ENCODE measurements at places on chromosomes 7 and 10.

- DNase-seq = no peak
Measured at GRCh38 chr7:125122173-125122572, 192.5 kb upstream of the POT1 start.

GRCh38 chr7:73615886-73616285, 8.4 kb downstream of the MLXIPL start:
- no peak for DNase-seq

- peak; percentile 78 for DNase-seq
Measured at GRCh38 chr7:76364198-76364584, 5.4 kb upstream of the YWHAG start.

DNA sequence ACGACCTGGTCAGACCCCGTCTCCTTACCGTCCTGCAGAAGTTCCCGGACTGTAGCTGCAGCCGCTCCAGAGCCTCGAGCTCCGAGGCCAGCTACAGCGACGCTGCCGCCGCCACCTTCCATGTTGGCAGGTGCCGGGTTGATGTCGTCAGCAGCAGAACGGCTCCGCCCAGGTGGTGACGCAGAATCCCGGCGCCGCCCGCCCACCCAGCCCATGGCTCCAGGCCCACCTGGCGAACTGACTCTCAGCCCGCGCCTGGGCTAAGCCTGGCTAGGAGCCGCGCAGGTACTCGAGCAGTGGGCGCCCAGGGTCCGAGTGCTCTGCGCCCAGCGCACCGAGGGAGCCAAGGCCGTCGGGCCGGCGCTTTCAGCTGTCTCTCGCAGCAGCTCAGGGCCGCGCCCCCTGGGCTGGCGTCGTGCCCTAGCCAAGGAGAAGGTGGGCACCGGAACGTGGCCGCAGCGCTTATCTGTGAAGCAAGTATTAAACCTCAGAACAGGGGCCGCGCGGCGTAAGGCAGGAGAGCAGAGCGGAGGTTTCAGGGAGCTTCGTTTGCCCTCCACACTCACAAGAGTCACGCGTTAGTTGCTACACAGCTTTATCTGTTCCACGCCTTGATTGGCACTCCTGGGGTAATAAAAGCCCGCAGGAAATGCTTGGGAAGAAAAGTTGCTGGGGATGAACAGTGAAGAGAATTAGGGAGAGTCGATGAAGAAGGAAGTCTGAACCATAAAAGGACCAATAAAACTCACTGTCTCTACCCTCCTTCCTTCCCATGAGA, at the start of the genes COG5 and DUS4L:
Gene COG5, minus strand, starts transcription at position 146 of the 778 bp plus-strand sequence. Its CDS starts 24 bp downstream, at position 122.
Gene DUS4L, plus strand, starts transcription at position 197 of the 778 bp plus-strand sequence. CDS start 3,100 bp downstream, outside the sequence.
- DNase-seq = peak; percentile 86

DNA sequence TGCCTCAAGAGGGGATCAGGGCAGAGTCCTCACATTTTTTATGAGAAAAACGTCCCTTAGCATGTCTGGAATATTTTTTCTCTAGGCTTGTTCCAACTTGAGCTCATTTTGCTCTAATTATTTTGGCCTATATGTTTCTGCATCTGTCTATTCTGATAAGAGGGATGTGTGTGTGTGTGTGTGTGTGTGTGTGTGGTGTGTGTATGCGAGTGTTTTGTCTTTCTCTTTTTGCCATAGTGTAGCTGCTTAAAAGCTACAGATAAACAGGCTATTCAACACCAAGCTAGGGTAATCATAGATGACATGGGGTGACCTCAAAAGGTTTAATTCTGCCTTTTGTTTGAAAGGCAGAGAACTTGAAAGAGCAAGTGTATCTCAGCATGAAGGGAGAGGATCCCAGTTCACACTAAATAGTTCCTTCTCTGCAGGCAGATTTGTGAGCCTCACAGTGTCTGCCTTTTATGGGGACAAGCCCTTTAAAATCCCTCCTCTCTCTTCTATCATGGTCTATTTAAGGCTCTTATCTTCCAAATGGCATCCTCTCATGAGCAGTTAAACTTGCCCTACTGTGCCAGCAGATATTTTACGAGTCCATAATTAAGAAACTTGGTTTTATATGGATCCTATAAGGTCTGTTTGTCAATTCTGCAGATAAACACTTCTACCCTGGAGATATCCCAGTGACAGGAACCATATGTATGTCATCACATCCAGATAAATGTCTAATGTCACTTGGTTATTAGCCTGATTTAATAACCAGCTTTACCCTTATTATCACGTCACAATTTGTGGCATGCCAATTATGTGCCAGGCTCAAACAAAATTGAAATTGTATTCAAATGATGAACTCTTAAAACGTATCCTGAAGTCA, 202.9 kb upstream of the MTPN start:
- no peak for DNase-seq

GRCh38 chr10:99329554-99330346, 594 bp downstream of the CNNM1 start:
- peak; percentile 69 for DNase-seq

DNA sequence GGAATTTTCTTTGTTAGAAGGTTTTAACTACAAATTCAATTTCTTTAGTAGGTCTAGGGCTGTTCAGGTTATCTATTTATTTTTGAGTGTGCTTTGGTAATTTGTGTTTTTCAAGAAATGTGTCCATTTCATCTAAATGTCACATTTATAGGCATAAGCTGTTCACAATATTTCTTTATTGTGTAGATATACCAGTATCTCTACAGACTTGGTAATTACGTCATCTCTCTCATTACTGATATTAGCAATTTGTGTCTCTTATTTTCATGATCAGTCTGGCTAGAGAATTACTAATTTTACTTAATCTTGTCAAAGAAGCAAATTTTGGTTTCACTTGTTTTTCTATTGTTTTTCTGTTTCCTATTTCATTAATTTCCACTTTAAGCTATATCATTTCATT, 152.0 kb downstream of the RNLS start:
- no peak for DNase-seq

DNA sequence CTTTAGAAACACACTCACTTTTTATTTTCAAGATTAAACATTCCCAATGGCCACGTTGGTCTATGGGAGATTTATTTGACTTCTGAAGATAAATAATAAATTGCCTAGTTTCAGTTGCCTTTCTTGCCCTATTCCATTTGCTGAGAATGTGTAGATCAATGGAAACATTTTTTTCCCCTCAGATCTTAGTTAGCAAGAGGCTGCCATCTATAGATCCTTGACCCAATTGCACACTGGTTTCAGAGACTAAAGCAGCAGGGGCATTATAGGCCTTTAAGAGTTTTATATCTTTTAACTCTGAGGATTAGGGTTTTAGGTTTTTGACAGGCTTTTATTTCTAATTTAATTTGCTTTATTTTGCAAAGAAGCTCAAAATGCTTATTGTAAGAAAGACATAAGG, 163.2 kb upstream of the GPR26 start:
- no peak for DNase-seq

DNA sequence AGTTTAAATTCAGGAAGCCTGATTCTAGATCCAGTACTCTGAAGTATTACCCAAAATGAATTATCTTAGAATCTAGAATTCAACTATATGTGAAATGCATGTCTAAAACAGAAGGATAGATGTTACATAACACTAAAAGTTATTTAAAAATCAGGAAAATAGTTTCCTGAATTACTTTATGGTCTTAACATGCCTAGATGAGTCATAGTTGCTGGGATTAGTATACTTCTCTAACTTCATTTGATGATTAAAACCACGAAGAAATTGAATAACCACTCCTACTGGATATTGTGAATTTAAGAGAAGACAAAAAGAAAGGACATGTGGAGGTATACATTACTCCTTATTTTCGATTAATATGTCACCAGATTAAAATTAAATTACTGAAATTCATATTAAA, 65.5 kb downstream of the ATAD1 start:
- peak; percentile 43 for DNase-seq

DNA sequence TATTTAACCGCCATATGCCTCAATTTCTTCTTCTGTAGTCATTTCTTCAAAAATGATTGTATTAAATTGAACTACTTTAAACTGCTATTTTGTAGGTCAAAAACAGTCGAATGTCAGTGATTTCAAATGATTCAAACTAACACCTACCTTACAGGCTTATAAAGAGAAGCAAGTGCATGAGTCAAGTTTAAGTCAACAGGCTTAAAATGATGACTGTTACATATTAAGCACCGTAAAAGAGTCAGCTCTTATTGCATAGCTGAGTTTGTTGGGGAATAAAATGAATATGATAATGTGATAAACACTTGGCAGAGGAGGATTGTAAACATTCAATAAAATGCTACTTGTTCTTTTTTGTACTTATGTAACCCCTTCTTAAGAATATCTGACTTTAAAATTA, 90.1 kb upstream of the ANKRD1 start:
- DNase-seq = no peak

All from cardiac muscle cell (in vitro differentiated cells and primary cell).